Stimulated activated CD4-positive, alpha-beta T cell treated with anti-CD3 and anti-CD28 coated beads, TNF-alpha, amount 100 ng/mL, for 48 hours (primary cell): ENCODE measurements at places on chromosomes 1 and 21.

DNA sequence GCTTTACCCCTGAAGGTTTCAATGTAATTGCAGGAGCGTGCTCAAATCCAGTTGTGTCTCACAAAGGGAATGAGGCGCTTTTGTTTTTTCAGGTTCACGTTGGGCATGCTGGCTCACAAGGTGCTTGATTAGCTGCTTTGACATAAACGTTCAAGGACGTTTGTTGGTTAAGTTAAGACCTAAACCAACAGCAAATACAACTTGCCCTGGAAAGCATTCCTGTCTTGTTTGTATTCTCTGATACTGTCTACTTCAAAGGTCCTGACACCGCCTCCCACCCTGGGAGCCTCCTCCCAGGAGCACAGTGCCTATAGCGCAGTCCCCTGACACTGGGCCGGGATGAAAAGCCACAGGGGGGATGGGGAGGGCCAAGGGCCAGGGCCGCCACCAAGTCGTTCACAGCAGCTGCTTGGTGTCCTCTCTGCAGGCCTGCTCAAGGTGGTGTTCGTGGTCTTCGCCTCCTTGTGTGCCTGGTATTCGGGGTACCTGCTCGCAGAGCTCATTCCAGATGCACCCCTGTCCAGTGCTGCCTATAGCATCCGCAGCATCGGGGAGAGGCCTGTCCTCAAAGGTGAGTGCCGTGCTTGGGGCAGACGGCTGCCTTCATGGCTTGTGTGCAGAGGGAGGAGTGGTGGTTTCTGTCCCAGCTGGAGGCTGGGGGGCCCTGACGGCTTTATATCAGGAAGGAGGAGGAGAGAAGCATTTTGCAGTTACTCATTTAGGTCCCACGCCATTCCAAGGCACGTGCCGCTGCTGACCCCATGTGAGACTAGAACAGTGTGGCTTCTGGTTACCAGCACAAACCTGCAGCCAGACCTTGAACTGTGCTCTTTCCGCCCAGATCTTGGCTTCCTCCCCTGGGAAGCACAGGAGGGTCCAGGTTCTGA, 6.1 kb downstream of the FAM3B start:
- no peak for DNase-seq

- no peak for DNase-seq
Measured at GRCh38 chr1:6239950-6240768, 3.8 kb upstream of the HES3 start.

DNA sequence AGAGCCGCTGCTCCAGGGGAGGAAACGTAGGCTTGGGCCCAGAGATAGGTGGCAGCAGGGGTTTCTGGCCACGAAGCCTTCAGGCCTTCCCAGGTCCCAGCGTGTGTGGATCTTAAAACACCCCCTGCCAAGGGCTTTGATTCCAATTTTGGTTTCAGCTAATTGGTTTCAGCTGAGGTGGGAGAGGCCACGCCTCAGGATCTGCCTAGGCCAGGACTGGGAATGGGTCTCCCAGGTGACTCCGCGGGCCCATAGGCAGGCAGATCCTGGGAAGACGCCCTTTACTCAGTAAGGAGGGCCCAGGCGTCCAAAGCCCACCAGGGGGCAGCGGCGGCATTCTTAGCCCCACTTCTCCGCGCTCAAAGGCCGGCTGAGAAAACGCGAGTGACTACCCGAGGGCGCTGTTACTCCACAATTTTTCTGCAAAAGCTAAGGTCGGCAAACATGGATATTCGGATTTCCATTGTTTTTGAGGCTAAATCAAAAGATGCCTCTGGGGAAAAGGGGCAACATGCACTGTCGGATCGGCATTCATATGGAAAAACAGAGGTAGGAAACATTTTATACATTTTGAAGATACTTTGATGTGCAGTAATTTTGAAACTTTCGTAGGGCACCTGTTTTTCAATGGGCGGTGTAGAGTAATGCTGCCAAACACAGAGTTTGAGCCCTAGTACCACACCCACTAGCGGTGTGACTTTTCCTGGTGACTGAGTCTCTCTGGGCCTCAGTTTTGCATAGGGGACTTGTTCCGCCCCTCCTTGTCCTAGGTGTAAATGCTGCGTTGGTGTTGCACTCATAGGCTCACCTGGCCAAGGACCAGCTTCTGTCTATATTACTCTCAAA, 31.8 kb upstream of the BCL10 start:
- peak; percentile 61 for DNase-seq

DNA sequence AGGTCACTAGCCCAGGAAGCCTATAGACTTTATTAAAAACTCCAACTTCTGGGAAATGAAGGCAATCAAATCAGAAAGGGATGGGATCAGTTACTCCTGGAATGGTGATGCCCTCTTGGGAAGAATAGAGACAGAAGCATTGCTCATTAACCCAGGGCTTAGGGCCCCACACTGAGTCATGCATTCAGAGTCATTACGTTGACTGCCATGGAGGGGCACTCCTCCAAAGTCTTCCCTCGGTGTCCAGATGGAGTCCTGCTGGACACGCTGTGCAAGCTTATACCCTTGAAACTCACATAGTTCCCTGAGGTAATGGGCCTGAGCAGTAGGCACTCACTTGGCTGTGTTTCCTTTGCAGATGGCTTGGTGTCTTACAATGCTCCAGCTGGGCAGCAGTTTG, 35.2 kb upstream of the HSD17B7 start:
- no peak for DNase-seq

- DNase-seq: no peak
Measured at GRCh38 chr1:29682171-29682918, 446.0 kb downstream of the PTPRU start.

DNA sequence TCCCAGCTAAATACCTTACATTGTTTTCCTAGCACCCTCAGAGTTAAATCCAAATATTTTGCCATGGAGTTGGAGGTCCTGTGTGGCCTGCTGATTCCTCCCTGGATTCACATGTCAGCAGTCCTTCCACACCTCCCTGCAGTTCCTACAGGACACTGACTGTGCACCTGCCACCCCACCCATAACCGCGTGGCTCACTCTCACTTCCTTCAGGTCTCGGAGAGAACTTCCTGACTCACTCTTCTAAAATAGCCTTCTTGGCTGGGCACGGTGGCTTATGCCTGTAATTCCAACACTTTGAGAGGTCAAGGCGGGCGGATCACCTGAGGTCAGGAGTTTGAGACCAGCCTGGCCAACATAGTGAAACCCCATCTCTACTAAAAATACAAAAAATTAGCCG, 8.4 kb upstream of the CAMTA1 start:
- DNase-seq: no peak

- DNase-seq: no peak
Measured at GRCh38 chr1:10833630-10834557, 37.4 kb upstream of the CASZ1 start.

DNA sequence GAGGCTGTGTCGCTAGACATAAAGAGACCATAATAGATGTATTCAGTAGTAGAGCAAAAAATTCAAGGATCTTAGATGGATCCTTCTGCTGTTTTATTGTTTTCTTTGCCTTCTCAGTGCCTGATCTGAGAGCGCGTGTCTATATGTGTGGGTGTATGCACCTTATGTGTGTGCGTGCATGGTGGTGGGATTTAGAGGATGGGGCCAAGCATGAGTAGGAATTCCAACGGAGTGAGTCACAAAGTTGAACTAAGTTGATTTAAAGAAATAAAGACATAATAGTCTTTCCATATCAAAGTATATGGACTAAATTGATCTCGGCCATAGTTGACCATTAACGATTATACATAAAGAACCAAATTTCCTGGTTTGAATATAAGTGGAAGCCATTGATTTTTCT, 178.7 kb downstream of the CYYR1 start:
- no peak for DNase-seq
